ENCODE measurements at places on chromosomes 4 and X.
A peak's percentile ranks its signal among the peaks of the same experiment; 100 is the strongest.

DNA sequence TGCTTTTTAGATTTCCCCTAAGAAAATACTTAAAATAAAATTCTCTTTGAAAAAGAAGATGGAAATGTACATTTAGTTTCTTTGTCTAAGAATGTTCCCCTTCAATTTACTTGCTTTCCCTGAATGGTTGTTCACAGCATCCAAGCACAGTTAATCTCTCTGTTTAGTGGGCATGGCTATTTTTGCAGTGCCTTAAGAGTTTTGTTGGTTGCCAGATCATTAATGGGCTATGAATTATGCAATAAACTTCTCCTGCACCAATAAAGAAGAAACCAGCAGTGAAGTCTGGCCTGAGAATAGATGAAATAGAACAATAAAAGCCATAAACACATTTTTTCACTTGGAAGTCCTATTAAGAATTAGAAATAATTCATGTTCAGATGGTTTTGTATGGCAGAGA, 980.4 kb upstream of the IGFBP7 start:
- DNase-seq = no peak

DNA sequence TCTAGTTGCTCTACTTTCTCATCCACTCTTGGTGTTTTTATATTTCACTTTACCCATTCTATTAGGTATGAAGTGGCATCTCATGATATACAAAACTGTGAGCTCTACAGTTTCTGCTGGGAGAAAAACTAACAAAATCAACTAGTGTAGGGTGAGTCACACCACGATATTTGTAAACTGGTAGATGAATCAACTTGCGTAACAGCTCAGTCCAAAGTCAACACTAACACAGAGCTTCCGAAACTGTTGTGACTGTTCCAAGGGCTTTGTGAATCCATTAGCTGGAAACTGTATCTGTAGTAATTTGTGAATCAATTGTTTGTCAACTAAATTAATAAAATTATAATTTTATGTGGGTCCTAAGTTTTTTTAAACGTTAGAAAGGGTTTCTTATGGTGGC, 119.8 kb upstream of the TSPAN5 start:
- no peak for DNase-seq

- DNase-seq = no peak
Observed at GRCh38 chrX:56812515-56813105, 83.6 kb downstream of the NBDY start.

- no peak for DNase-seq
Observed at GRCh38 chr4:77065382-77065781, 10.4 kb downstream of the CCNI start.

DNA sequence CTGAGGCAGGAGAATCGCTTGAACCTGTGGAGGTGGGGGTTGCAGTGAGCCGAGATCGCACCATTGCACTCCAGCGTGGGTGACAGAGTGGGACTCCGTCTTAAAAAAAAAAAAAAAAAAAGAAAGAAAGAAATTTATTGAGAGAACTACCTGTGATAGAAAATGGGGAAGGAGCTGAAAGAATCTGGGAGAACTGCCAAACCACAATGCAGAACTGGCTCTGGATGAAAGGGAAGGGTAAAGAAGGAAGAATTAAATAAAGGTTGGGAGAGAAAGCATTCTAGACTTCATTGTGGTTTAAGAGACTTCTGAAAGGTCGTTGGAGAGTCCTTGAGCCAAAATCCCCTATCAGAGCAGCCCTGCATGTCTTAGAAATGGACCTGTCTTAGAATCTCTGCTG, 567.9 kb upstream of the HTR2C start:
- DNase-seq = no peak

DNA sequence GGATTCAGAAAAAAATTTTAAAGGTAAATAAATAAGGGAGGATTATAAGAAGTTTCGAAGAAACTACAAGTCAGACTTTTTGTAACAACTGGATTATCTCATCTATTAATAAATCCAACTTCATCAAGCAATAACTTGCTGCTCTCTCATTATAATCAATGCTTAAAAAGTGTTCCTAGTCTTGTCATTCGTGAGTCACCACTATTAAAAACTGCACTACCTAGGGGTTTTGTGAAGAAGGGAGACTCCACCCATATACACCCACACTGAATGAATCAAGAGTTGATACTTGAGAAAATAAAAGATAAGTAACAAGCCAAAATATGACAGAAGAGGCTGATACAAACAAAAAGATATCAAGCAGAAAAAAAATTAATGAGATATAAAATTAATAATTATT, 360.5 kb downstream of the ZNF674 start:
- DNase-seq = no peak

DNA sequence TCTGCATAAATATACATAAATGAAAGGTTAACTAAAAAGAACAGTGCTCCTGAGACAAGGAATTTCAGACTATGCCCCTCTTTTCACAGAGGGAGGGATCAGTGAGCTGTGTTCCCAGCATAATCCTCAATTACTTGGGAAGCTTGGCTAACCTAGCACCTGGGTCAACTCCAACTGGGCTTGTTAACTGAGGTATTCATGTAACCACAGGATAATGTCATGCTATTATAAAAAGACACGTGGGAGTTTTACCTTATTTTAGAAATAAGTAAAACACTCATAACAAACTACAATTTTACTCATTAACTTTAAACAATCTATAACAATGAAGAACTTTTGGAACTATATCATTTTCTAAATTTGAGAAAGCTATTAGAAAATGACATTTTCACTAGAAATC, 48.6 kb downstream of the RPGR start:
- no peak for DNase-seq

DNA sequence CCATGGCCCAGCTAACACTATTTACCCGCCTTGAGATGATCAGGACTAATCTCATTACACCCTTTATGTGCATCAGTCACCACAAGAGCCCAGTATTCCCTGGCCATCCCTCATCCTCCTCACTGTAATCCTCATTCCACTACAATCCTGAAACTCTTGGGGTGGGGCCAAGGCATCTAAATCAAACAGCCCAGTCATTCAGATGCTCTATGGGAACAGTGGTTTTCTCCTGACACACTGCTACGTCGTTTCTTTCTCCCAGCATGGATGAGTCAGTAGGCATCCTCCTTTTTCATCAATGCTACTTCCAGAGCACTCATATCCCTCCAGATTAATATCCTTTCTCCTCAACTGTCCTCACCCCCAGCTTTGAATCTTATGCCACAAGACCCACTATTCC, 5.6 kb downstream of the SDAD1 start:
- no peak for DNase-seq

DNA sequence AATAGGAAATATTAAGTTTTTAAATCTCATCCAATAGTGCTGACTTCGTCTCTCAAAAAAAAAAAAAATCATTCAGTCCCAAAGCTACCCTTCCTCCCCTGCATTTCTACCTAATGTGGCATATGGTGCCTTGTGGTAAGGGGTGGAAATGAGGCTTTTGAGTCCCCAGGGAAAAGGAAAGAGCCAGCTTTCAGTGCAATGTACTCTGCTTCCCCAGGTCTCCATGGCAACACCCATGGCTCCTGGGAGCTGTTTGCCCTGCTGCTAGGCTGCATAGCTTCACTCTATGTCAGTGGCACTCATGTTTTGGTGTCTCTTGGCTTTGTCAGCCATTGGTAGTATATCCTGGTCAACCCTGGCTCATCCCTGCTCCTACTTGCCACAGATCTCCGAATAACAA, 175.9 kb downstream of the SLC39A8 start:
- peak; percentile 75 for DNase-seq

Measured in Ammon's horn (tissue), 1 donor.